CD4-positive, alpha-beta memory T cell (primary cell): ENCODE measurements at places on chromosomes 16 and 17. TPM values are rescaled to one million over a fixed set of nuclear protein-coding genes. Genes with fewer than 3 reads are reported as not detected.

KRT9 gene
- not detected for total RNA-seq

SRSF1 gene
- total RNA-seq: 257 TPM

PLLP gene
- total RNA-seq: 2.4 TPM

OTOA gene
- total RNA-seq: 0.11 TPM

CACNG5 gene
- not detected for total RNA-seq

NLRC3 gene
- 111 TPM for total RNA-seq

CD300LB gene
- 0.17 TPM for total RNA-seq

KRTAP9-8 gene
- total RNA-seq: not detected

PIK3R6 gene
- 0.17 TPM for total RNA-seq

SGCA gene
- total RNA-seq: not detected

MYLK3 gene
- total RNA-seq: not detected

KCNJ2 gene
- total RNA-seq: not detected

MAPK7 gene
- total RNA-seq: 26.2 TPM

TEPSIN gene
- total RNA-seq: 111 TPM
